ENCODE measurements at places on chromosomes 1 and 21.

- DNase-seq, result no peak
Measured at GRCh38 chr21:37592496-37592895, 225.9 kb downstream of the DYRK1A start.

- DNase-seq, result no peak
Measured at GRCh38 chr1:89739844-89740216, 81.0 kb upstream of the LRRC8D start.

DNA sequence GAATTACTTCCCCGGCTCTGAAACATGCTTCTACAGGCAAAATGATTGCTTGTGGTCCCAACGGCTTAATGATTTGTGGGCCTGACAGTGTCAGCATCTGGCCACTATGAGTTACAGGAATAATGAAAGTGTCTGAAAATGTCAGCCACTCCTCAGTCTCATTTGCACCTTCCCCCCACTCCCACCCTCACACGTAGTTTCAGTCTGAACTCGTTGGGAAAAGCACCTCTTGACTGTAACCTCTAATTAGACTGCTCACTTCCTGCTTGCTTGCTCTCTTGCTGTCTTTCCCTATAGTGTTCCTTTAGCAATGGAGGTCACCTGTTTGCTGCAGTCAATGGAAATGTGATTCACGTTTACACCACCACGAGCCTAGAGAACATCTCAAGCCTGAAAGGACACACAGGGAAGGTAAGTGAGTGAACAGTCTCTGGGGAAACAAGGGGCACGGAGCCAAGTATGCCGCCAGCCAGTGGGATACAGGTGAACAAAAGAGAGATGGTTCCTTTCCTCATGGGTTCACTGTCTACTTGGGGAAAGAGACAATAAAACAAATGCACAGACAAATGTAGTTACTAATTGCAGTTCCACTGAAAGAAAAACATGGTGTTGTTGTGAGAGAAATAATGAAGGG lies 27.1 kb downstream of the CFAP57 start:
- no peak for DNase-seq

GRCh38 chr1:231636157-231636556 lies 9.6 kb downstream of the DISC1 start:
- DNase-seq, result no peak

GRCh38 chr1:228922722-228923376 lies 187.6 kb downstream of the RHOU start:
- no peak for DNase-seq

DNA sequence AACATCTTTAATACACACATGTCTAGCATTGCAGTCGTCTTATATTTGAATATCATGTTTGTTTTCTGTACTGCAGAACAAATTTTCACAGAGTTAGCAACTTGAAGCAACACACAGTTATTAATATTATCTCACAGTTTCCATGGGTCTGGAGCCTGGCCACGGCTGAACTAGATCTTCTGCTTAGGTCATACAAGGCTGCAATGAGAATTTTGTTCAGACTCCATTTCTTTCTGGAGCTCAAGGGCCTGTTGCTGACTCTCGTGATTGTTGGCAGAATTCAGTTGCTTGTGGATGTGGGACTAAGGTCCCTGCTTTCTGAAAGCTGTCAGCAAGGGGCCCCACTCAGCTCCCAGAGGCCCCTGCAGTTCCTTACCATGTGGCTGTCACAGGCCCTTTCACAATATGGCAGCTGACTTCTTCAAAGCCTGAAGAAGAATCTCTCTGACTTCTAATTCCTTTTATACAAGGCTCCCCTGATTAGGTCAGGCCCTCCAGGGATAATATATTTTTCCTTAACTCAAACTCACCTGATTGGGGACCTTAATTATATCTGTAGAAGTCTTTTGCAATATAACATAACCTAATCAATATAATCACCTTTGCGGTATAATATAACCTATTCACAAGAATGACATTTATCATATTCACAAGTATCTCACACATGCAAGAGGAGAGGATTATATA lies 296.3 kb downstream of the NFIA start:
- no peak for DNase-seq

DNA sequence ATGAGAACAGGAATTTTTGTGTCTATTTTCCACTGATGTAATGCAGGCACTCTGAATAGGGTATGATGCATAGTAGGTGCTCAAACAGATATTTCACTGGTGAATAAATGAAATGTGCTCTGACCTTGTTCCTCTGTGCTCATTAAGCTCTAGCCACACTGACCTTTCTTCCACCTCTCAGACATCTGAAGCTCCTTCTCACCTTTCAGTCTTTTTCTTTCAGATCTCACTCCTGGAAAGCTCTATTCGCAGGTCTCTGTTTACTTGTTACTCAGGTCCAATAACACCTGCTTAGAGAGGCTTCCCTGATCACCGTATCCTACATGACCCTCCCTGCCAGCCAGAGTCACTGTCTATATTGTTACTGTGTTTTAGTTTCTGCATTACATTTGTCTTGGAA lies 59.2 kb upstream of the IVNS1ABP start:
- DNase-seq, result no peak

DNA sequence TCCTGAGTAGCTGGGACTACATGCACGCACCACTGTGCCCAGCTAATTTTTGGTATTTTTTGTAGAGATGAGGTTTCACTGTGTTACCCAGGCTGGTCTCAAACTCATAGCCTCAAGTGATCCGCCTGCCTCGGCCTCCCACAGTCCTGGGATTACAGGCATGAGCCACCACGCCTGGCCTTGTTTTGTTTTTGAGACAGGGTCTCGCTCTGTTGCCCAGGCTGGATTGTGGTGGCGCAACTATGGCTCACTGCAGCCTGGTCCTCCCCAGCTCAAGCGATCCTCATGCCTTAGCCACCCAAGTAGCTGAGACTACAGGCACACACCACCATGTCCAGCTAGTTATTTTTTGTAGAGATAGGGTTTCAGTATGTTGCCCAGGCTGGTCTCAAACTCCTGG lies 26.0 kb downstream of the PARK7 start:
- DNase-seq, result no peak

GRCh38 chr1:94316836-94317789 lies 79.7 kb upstream of the ARHGAP29 start:
- no peak for DNase-seq

DNA sequence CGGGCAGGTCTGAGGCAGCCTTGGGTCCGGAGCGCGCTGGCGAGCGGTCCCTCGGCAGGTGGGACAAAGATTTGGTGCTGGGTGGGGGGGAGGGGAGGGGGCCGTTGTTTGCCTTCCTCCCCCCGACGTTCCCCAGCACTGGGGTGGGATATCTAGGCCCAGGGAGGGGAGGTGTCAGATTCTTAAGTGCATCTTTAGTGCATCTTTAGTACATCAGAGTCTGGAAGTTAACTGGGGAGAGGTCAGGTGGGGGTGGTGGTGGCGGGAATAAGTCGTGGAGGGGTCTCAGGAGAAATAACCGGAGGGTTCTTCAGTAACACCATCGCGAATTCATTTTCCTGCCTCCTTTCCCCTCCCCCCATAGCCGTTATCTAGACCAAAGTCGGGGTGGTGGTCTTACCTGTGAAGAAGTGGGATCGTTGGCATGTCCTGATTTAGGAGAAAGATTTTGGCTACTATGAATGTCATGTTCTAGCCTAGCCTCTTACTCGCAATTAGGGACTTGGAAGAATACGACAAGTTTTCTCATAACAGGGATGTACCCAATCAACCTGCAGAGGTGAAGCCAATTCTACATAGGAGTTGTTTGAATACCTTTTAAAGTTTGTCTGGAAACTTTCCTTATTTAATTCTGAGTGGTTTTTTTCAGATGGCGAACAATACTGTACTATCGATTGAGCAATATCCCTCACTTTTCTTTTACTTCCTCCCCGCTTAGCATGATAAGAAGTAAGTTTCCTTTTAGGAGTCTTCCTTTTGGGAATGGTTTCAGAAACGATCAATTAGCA lies 886 bp downstream of the ZMYM4 start:
- DNase-seq, result no peak

DNA sequence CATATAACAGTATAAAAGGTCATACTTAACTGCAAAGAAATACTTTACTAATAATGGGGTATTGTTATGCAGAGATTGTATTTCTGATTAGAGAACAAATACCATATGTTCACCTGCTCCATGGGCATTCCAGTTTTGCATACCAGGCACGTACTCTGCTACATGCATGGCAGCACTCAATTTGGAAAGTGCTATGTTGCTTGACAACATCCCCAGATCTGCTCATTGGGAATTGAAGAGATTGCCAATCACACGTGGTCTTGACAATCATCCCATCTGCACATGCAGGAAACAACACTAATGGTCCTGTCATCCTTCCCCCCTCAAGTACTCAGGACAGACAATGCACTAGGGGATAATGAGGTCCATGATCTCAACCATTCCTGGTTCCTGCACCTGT lies 63.4 kb upstream of the PDE4B start:
- DNase-seq, result no peak

DNA sequence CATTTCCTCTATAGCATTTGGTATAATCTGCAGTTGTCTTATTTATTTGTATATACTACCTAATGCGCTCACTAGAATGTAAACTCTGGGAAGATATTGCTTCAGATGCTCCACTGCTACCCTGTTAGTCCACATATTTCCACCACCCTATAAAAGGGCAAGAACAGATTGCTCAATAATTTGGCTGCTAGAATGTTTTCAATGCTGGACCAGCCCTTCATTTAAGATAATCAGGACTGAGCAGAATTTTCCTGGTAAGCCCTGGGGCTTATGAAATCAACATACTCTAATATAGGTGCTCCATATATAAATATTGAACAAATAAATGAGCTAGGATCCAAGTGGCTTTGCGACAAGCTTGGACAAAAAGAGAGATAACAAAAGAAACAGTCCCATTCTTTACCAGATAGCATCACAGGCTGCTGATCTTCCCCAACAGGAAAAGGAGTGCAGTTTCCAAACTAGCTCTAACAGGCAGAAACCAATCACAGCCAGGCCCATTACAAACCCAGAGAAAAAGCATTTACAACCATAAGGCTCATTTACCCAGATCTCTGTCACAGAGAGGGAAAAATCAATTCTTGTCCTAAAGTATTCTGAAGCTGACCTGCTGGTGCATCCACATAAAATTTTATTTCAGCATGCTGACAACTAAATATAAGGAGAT lies 8.3 kb downstream of the BCAR3 start:
- DNase-seq, result no peak

- no peak for DNase-seq
Measured at GRCh38 chr21:22679207-22679606, 1681.0 kb downstream of the NCAM2 start.

DNA sequence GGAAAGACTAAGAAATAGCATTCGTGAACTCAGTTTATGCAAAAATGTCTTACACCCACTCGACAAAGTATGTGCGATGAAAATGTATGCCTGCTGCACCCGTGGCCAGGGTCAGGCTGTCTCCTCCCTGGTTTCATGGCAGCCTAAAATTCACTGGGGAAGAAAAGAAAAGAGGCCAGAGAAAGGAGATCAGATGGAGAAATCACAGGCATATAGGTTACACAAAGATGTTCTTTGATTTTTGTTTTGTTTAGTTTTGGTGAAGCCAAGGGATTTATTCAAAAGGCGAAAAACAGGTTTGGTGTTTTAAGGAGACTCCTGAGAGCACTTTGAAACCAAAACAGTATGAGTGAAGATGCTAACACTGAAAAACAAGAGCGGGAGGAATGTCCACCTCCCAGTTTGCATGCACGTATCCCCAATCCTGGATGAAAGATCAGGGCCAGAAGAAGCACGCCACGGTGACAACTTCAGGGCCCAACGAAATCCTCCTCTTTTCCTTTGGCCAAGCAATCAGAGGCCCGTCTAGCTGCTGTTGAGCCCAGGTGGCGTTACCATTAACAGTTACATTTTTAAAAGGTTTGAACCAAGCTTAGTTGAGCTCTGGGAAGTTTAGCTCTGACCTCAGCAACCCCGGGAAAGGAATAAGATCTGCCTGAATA lies 992 bp upstream of the SSX2IP start:
- no peak for DNase-seq

DNA sequence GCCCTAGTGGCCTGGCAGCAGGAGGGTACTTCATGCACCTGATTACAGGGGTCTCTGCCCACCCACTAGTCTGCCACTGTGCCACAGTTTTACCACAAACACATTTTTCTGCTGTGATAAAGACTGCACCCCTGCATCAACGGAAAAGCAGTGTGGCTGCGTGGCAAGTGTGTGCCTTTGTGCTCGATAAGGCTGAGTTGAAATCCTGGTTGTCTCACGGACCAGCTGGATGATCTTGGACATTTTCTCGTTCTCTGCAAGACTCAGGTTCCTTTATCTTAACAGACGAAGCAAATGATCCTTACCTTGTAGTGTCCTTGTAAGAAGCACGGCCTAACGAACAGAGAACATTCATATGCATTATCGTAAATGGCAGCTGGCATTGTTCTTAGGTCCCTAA lies 10.2 kb downstream of the GRHL3 start:
- no peak for DNase-seq

DNA sequence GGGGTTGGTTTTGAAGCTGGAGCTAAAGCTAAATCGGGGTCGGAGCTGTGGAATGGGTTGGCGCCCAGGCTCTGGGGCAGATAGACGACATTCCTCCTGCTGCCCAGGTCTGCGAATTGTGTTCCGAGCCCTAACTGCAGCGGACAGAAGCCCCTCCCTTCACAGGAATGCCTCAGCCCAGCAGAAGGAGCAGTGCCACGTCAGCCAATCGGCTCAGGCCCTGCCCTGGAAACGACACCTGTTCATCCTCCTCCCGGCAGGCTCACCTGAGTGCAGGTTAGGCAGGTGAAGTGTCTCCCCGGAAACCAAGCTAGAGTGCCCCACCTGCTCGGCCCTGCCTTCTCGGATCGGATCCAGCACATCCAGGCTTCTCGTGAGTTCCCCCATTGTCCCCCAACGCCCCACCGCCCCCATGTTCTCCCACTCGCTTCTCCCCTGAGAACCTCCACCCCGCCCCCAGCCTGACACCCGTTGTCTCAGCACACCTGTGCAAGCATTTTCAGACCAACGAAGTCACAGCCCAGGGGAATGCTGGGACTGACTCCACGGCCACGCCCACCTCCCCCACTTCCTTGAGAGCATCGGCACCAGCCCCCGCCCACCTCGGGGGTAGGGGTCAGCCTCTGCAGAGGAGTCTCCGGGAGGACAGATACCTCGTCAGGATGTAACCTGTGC lies 775 bp downstream of the TMEM125 start:
- DNase-seq, result no peak

- no peak for DNase-seq
Measured at GRCh38 chr1:53291574-53291973, 36.3 kb downstream of the LRP8 start.

DNA sequence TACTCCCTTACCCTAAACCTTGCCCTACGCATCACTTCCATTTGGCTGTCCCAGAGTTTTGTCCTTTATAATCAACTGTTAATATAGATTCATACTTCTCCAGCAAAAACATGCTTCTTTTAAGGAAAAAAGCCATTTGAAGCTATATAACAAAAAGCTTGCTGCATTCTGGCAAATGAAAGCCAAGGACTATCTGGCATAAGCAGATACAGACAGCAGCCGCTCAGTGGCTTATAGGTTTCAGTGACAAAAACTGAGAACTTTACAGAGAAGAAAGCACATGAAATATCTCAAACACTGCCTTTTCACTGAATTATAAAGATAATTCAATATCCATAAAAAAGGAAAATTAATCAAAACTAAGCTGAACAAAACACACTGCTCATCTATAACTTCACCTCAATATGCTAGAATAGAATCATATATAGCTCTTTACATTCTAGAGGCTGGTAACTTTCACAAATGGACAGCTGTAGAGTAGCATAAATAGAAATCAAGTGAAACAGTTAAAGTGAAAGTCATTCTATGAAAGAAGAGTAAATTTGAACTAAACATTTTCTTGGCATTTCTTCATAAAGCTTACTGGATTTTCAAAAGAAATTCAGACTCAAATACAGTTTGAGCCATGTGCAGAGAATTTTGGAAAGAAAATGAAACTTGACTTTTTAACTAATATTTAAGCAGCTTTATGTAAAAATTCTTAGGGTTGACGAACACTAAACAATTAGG lies 19.6 kb downstream of the CDC42BPA start:
- DNase-seq, result no peak
